NCI-H226 (cell line): ENCODE measurements at places on chromosomes 5 and 9.
A peak's percentile ranks its signal among the peaks of the same experiment; 100 is the strongest.

DNA sequence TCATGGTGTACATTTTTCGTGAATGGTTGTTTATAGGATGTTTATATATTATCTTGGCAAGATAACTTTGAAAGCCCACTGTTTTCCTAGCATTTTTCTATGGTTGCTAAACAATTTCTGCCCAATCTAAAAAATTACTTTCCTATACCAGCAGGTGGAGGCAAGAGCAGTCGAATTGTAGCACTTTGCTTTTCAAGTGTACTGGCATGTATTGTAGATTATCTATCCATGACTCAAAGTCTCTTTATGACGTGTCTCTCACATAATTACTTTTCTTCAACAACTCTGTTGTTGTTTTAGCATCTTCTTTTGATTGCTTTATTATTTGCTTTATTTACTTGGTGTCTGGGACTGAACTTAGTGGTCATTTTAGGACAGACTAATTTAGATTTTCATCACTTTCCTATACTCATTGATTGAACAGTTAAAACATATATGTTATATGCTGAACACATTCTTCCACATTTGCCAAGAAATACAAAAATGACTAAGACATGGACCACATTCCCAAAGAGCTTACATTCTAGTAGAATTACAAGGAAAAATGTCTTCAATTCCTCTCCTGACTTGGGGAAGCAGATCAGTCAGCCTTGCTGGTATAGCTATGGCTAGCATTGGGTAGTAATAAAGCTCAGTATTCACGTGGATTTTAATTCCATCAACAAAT, 20.7 kb downstream of the NLN start:
- peak; percentile 51 for DNase-seq

DNA sequence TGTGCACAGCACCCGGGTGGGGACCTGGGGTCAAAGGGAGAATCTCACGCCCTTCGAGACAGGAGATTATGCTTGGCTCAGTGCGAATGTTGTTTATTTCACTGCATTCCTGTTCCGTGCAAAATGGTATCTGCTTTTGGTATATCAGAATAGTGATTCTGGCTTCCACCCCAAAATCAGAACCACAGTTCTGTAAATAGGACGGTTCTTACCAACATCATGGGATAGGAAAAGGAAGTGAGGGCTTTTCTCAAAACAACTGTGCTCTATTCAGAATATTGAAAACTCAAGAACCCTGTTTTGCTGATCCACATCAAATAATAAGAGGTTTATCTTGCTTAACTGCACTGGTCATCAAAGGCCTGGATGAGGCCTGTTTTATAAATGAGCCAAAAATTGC, 51.6 kb upstream of the FBXW11 start:
- no peak for DNase-seq

GRCh38 chr5:76622973-76623596, at the start of gene F2RL2:
F2RL2 (minus strand) TSS chr5:76623403; CDS start chr5:76623230, 173 bp downstream.
- peak; percentile 65 for DNase-seq

GRCh38 chr9:13568405-13568804, 288.9 kb upstream of the MPDZ start:
- DNase-seq = no peak

GRCh38 chr5:32042551-32042961, 131.6 kb downstream of the GOLPH3 start:
- no peak for DNase-seq

DNA sequence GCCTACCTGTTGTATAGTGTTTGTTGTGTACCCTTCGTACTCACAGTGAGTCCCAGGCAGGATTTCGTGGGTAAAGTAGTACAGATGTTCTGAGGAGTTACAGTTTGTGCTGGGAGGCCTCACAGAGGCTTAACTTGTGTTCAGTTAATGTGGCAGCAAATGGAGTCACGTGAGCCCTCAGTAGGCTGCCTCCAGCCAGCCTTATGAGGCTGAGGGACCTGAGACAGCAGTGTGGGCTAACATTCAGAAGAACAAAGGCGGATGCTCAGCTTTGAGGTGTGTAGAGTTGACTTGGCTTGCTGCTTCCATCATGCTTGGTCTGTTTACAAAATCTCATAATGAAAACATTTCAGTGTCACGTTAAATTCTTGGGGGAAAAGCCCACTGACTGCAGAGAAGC, 118.1 kb downstream of the TRIO start:
- DNase-seq = no peak

DNA sequence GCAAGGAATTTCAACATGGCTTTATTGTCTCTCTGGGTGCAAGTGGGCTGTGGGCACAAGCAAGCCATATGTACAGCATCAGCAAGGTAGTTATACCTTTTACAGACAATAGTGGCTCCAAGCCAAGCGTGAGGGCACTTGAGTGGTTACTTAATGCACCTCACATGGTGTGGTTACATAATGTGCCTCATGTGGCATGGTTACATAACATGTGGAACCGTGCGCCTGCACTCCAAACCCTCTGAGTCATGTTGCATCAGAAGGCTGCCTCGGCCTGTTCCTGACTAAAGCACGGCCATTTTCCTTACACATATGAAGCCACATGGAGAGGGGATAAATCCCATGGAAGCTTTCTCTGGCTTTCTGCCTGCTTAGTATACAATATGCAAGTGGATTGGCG, 150.9 kb downstream of the OSTF1 start:
- peak; percentile 43 for DNase-seq

DNA sequence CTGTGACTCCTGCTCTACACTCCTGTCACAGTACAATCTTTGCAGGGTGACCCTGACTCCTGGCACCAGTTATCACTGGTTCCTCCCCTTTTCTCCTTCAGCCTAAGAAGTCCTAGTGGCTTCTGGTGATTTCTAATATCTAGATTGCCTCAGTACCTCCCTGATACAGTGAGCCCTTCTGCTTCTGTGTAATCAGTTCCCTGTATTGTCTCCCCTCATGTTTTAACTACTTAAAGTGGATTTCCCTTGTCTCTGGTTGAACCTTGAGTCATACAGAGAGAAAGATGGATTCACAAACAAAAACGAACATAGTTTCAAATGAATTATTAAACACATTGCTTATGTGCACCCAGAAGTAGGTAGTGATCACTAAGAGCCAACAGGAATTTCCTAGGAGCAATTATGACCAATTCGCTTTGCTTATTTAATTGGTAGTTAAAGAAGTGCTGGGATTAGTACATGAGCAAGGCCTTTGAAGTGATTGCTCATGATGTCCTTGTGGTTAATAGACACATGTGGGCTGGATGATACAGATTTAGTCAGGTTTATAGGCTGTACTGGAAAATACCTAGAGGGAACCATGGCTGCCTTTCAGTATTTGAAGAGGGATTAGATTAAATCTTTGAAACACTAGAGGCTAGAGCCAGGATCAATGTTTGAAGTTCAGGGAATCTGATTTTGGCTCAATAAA, 145.8 kb upstream of the MEF2C start:
- no peak for DNase-seq

DNA sequence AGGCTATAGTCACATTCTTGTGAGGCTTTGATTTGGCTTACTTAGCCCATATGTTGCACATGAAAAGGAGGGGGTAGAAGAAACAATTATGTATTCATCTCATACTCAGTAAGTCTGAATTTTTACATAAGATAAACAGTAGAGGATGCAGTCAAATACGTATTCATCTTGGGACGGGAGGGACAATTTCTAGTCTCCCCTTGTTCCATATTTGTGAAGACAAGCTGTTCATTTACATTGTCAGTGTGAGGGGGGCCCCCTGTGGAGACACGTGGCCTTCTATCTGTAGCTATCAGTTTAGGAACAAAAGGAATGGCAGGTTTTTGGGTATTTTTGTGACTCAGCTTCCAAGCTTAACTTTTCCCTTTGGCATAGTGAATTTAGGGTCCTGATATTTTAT, 49.2 kb upstream of the PPP1R2B start:
- no peak for DNase-seq
